NCI-H187 treated with DMSO at 0.1 percent for 48 hours (cell line): ENCODE measurements at places on chromosomes 5 and 9.

- DNase-seq: no peak
Measured at GRCh38 chr9:93161786-93162562, 22.0 kb upstream of the WNK2 start.

GRCh38 chr5:135387629-135387960 is 11.4 kb downstream of the MACROH2A1 start:
- DNase-seq: no peak

- no peak for DNase-seq
Measured at GRCh38 chr9:24901319-24901718, 355.6 kb upstream of the IZUMO3 start.

DNA sequence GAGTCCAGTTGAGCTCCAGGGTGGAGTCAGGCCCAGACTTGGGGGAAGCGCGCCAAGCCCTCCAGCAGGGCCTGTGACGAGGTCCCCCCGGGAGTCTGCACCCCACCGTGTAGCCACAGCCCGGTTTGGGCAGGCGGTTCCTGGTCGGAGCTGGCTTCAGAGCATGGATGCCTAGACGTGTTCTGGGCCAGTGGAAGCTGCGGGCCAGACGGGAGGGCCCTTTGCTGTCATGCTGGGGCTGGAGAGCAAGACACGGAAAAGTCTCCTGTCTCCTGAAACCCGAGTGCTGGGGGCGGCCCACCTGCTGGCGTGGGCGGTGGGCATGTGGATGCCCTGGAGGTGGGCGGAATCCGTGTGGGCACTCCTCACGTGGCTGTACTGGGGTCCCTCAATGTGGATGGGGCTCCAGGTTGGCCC is 1.9 kb downstream of the GPSM1 start:
- no peak for DNase-seq

DNA sequence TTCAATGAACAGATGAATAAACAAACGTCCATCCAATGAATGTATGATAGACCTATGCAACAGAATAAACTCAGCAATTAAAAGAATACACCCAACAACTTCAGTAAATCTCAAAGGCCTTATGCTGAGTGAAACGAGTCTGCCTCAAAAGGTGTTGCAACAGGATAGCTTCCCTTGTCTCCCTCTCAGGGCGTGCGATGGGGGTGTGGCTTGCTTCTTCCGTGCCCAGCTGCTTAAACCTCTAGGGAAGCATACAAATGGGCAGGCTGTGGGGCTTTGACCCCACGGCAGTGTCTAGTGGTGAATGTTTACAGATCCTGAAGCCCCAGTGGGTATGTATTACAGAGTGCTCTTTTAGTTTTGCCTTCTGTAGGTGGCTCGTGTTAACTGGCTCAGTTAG is 87.0 kb upstream of the CCL21 start:
- DNase-seq: peak; percentile 4

- DNase-seq: no peak
Measured at GRCh38 chr9:87678650-87679355, 47.1 kb upstream of the CTSL start.

DNA sequence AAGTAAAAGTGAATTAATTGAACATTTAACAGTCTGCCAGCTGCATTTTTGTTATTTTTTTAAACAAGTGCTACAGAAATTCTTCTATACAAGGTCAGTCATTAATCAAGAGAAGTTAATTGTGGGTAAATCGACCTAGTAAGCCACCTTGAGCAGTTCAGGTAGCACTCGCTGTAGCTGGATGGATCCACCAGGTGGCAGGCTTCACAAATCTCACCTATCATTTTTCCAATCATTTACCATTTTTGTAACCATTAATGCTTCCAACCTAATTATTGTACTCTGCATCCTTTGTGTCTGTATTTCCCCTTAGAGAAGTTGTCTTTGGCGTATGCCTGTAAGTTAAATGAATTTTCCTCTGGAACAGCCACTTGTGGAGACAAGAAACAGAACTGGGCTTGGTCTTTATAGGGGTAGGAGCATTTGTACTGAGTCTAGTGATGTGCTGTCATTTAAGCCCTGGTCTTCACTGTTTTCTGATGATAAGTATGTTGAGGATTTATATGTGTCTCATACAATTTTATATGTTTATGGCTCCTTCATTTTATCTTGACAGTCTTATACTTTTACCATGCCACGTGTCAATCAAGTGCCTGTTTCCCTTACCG is 39.5 kb downstream of the CD180 start:
- DNase-seq: no peak

GRCh38 chr5:37721447-37721871 is 118.4 kb downstream of the GDNF start:
- no peak for DNase-seq

DNA sequence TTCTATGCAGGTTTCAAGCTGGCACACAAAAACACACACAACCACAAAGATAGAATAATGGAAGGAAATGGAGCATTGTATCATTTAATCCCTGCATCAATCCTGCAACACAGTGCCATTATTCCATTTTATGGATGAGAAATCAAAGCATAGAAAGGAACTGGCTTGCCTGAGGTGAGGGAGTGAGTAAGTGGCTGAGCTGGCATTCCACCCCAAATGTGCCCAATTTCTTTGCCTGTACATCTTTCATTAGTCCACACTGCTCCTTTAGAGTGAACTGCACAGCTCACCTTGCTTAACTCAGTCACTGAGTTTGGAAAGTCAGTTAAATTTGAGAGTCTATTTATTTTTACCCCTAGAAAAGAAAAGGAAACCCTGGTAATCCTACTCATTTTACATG is 28.9 kb downstream of the ZNF366 start:
- no peak for DNase-seq

DNA sequence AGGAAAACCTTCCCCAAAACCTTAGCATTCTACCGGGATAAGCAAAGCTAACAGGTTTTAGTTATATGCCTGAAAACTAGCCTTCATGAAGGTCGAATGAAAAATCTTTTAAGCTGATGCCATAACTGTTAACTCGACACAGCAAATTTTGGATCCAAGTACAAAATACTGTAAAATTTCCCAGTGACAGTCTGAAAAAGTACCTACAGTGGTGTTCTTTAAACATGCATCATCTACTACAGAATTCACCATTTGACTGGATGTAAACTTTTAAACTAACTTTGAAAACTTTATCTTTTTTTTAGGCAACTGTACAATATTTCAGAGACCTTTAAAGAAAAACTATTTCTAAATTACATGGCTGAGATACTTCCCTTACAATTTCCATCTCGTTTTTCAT is 791 bp downstream of the RAPGEF6 start:
- no peak for DNase-seq

GRCh38 chr5:143074414-143074996 is 304.3 kb downstream of the ARHGAP26 start:
- DNase-seq: no peak

GRCh38 chr5:56012281-56012963 is 17.7 kb upstream of the IL6ST start:
- DNase-seq: no peak
